ENCODE measurements at places on chromosomes 4 and X.

GRCh38 chr4:12041828-12042227 is 613.1 kb upstream of the HS3ST1 start:
- no peak for DNase-seq

DNA sequence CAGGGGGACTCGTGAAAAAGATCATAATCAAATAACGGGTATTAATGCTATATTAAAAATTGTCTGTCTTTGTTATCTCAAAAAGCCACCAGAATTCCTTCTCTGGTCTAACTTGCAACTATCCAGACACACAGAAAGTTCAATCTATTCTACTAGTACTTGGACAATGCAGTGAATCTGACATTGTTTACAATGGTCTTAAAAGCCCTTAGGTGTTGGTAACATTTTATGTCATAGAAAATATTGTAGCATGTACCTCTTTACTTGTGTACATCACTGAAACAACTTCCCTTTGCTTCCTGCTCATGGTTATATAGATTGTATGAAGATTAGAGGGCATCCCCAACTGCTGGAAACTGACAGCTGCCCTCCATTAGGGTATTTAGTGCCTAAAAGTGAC is 71.1 kb upstream of the PPP3CA start:
- DNase-seq, result no peak

- DNase-seq, result no peak
Measured at GRCh38 chr4:25330905-25331808, 18.6 kb downstream of the ZCCHC4 start.

DNA sequence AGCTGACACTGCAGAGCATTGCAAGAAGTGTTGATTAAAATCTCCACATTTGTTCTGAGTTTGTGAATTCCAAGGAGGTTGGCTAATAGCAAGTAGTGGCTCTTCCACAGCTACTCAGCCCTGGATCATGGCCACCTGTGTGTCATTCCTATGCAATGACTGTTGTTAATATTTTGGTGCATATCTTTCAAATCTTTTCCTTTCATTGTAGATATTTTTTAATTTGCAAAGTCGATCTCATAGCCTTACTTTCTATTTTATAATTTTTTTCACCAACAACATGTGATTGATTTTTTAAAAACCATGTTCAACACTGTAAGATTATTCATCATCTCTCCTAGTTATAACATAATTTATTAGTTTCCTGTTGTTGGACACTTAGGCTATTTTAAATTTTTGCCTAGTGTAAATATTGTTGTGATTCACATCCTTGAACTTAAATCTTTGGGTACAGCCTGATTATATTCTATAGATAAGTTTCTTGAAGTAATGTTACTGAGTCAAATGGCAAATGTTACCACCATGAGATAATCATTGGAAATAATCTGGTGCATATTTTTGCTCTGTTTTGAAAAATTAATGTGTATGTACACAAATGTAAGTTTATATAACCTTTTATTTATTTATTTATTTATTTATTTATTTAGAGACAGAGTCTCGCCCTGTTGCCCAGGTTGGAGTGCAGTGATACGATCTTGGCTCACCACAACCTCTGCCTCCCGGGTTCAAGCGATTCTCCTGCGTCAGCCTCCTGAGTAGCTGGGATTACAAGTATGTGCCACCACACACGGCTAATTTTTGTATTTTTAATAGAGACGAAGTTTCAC is 17.1 kb upstream of the ARHGAP10 start:
- DNase-seq, result no peak

- DNase-seq, result no peak
Measured at GRCh38 chr4:8726344-8726851, 133.8 kb downstream of the CPZ start.

DNA sequence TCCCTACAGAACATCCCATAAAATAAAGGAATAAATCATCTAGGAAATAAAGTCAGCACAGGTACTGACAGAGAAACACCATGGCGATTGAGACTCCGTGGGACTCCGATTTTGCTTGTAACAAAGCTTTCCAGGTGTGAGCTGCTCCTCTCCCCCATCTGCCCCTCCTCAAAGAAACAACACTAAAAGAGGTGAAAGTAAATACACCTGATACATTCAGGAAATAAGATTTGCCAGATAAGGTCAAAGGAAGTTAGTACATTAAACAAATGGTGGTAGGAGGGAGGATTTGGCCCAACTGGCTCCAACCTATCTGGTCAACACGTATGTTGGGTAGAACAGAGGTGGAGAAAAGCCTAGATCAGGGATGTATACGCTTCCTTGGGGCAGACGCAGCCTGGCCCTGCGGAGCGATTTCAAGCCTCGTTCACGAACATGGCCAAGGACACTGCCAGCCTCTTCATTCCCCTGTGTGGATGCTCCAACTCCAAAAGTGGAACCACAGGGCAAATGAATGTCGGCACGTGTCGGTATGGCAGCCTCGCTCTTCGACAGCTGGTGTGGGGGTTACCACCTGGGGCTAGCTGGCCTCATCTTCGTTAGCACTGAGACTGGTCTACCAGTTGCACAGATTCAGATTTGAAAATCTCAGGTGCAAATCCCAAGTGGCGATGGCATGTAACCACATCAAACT is 162.5 kb downstream of the AFAP1 start:
- no peak for DNase-seq

- DNase-seq, result no peak
Measured at GRCh38 chr4:67743194-67743593, 11.0 kb downstream of the GNRHR start.

DNA sequence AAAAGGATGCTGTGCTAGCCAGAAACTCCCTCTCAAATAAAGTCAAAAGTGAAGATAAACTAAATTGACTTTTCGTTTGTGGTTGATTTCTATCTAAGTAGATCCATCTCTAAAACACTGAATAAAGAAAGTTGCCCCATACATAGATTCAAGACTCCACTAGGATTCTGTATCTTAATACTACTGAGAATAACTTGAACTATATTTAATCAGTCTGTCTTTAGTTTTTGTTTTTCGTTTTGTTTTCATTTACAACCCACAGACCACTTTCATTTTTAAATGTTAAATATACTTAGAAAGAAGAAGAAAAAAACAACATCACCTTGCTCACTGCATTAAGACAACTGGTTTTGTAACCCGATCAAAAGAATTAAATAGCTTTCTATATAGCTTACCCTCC is 655.0 kb downstream of the RPA4 start:
- DNase-seq, result no peak

DNA sequence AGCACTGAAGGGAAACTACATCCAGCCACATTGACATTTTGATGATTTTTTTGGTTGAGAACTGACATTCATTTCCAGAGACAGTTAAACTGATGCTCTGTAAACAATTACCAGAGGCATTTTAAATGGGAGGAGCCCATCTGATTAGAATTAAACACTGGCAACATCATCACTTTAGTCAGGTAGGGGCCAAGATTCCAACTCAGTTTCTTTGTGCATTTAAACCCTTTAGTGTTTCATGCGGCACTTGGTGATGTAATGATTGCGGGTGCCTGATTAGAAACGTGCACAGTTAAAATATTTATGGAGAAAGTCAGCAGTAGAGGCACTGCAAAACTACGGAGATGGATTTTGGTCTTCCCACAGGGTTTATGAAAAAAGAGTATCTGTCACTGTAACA is 16.1 kb downstream of the TNIP3 start:
- no peak for DNase-seq

DNA sequence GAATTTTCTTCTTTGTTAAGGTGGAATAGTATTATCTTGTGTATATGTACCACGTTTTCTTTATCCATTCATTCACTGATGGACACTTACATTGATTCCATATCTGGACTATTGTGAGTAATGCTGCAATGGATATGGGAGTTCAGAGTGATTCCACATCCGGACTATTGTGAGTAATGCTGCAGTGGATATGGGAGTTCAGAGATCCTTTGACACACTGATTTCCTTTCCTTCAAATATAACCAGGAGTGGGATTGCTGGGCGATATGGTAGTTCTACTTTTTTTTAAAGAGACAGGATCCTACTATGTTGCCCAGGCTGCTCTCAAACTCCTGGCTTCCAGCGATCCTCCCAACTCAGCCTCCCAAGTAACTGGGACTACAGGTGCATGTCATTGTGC is 12.1 kb downstream of the TMEM156 start:
- DNase-seq, result no peak

- no peak for DNase-seq
Measured at GRCh38 chr4:183858011-183858615, 47.0 kb upstream of the STOX2 start.

GRCh38 chrX:23935106-23935505 is 27.3 kb downstream of the CXorf58 start:
- DNase-seq, result no peak

- DNase-seq, result no peak
Measured at GRCh38 chr4:76205476-76205875, 8.1 kb downstream of the SCARB2 start.

DNA sequence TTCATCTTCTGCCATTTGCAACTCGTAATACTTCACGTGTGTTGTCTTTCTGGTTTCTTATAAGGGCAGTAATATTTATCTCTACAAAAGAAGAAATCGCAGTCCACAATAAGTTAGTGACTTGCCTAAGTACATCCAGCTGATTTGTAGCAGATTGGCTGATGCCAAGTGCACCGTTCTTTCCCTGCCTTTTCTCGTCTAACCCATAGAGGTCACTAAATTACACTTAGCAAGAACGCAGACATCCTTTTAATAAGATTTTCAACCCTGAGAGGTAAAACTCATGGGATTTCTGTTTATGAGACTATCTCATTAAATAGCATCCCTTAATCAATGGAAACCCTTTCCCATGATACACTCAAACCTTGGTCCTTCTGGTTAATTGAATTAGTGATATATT is 408.6 kb upstream of the ACTRT1 start:
- DNase-seq, result no peak

DNA sequence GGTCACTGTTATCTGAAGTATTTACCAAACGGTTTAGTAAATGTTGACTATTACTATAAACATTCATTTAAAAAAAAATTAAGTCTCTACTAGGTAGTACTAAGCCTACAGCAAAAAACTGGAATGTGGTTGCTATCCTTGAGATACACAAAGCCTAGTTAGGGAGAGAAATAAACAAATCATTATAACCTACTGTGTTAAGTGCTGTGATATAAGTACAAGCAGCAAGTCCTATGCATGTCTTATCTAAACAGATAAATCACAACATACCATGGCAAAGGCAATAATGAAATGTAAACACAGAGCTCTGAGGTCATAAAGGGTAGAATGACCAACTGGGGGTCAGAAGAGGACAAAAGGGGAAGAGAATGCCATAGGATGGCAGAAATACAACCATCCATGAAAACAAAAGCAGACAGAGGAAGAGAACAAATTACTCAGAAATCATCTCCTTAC is 92.2 kb downstream of the RNF150 start:
- no peak for DNase-seq

GRCh38 chrX:18654875-18655836 is 16.8 kb downstream of the RS1 start:
- DNase-seq, result no peak

DNA sequence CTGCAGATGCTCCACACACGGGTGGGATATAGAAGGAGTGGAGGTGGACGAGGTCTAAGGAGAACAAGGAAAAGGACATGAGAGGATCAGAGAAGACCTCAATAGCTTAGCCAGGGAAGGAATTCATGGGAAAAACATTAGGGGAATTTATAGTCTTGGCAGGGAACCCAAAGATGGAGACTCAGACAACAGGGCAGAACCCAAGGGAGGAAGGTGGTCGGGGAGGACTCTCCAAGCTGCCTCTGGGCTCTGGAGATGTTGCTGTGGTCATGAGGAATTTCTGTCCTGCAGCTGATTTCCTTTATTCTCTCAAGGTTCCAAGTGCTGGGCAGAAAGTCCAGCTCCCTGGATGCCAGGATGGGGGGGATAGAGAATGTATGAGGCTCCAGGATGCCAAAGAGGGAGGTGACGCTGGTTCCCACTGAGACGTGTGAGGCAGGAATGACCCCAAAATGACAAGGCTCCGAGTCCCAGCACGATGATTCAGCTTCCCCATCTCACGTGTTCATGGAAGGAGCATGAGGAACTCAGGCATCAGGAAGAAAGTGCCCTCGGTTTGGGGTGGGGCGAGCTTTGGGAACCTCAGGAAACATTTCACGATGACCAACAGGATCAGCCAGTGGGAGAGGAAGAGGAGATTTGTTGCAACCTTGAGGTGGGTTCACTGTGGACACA is 57.0 kb upstream of the PPP2R3B start:
- no peak for DNase-seq

- DNase-seq, result no peak
Measured at GRCh38 chr4:108048157-108048556, 58.5 kb downstream of the HADH start.

- no peak for DNase-seq
Measured at GRCh38 chrX:52420824-52421443, 52.1 kb downstream of the XAGE2 start.

DNA sequence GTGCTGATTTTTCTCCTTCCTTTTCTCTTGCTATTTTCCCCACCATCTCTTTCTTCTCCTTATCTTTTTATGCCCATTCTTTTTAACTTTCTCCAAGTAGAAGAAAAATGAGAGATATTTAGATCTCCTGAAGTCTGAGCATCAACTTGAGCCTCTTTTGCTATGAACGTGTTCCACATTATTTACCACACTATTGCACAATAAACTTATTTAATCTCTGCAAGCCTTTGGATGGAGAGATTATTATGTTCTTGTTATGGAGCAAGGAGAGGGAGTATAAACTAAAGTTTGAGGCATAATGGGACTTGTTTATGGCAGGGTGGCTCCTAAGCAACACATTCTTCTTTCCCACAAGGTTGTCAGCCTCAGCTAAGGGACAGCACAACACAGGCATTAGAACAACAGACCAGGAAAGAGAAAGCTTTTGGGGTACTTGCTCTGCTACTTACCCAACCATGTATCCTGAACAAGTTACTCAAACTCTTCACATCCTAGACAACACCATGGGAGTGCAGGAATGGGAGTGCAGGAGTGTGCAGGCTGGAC is 365.5 kb upstream of the BOD1L1 start:
- DNase-seq, result no peak

DNA sequence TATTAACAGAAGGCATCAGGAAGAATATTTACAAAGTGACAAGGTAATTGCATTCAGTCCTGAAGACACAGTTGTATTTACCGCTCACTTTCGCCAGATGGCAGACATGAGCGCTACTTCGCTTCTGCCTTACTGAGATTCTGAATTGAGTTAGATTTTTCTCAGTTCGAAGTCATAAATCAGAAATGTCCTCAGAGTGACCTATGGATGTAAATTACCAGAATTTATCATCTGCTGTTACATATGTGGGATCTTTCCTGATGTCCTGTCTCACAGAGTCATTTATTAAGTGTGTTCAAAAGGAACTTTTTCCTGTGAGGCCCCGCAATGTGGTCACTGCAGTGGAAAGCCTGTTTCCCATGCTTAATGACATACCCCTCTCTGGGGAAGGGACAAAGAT is 97.3 kb upstream of the DCLK2 start:
- peak; percentile 12 for DNase-seq

- no peak for DNase-seq
Measured at GRCh38 chr4:184433258-184433892, 41.0 kb downstream of the IRF2 start.

- DNase-seq, result no peak
Measured at GRCh38 chrX:133838761-133839676, 146.4 kb downstream of the GPC3 start.

- DNase-seq, result no peak
Measured at GRCh38 chrX:42567268-42567667, 210.7 kb downstream of the PPP1R2C start.

All from activated effector memory CD4-positive, alpha-beta T cell treated with Interleukin-2 at 50 U/mL for 16 hours (primary cell).